ENCODE measurements at places on chromosomes 3 and 15.

DNA sequence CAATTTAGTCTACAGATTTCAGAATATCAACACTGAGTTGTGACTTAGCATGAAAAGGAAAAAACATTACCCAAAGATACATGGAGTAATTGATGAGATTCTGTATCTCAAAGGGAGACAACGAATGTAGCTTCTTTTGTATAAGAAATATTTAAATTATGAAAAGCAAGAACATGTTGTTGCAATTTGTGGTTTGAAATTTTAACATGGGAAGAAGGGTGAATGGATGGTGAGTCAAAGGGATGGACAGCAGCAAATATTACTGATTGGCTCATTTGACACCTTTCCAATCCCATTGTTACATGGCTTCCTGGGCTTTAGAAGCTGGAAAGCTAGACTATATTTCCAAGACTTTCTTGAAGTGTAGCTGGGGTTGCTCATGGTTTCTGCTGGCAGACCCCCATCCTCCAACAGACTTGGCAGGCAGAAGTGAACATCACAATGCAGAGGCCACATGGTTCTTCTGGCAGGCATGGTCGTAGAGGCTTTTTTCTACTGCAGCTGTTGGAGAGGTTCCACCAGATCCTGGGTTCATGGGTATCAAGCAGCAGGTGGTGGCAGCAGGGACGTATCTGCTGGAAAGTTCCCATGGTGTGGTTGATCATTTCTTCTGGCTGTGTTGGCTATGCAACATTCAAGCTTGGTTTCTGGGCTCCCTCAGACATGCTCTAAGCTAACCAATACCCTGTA is 47.2 kb upstream of the KPNA4 start:
- no peak for DNase-seq

- no peak for DNase-seq
Observed at GRCh38 chr15:90413411-90414379, 25.7 kb downstream of the IQGAP1 start.

DNA sequence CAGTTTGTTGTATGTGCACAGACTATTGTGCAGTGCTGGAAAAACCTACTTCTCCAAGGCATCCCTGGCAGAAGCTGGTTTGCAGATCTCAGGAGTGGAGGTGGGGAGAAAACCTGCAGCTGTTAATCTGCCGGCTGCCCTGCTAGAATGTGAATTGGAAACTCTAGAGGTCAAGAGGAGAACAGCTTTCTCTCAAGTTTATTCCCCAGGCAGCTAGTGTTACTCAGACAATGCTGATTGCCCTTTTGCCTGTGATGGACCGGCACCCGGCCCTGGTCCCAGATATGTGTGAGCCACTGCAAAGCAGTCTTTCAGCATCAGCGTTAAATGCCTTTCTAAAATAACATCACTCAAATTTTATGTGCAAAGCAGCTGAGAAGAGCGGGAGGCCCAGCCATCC is 129.7 kb upstream of the TPM1 start:
- no peak for DNase-seq

DNA sequence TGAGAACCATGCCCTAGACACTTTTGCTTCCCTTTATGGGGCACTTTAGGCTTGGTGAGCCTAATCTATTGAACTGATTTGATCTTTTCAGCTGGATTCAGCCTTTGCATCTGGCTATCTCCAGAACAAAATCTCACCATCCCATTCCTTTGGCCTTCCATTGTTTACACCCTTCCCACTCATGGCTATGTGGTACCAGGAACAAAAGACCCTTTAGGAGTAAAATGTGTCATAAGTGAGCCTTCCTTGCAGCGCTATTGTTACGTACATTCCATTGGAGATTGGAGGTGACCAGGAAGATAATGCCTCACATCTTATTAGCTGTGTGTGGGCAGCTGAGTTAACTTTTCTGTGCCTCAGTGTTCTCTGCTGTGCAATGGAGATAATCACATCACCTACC is 188.4 kb downstream of the SATB1 start:
- DNase-seq: no peak

- DNase-seq: no peak
Observed at GRCh38 chr3:36965440-36965839, 20.6 kb upstream of the TRANK1 start.

GRCh38 chr3:23302271-23302670 is 99.1 kb downstream of the UBE2E2 start:
- no peak for DNase-seq

DNA sequence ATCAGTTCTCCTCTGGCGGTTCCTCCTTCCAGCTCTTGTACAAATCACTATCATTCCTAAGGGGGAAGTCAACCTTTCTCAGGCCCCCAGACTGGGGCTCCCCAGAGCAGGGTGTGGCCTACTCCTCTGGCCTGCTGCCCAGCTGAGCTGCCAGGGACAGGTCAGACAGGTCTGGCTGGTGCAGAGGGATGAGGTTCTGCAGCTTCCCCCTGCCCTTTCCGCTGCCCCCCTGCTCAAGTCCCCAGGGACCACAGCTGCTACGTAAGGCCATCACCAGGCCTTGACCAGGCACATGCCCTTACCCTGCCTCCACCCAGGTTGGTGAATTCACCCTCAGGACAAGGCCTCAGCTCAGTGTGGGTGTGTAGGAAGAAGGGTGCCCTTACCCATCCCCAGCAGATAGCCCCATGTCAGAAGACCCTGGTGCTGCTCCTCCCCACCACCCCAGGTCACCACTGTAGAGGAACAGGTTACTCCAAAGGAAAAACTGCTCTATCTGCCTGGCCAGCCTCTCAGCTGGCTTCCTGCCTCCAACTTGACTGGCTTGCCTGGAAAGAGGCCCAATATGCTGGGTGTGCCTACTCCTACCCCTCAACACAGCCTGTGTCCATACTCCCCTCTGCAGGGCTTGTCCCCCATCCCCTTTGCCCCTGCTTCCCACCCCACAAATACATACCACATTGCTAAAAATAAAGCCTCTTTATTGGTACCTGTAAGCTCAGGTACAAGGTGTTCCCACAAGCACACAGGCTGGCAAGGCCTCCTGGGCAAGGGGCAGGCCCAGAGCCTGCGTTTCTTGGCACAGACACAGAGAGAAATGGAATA is 12.0 kb downstream of the CSRNP1 start:
- DNase-seq: peak; percentile 20

DNA sequence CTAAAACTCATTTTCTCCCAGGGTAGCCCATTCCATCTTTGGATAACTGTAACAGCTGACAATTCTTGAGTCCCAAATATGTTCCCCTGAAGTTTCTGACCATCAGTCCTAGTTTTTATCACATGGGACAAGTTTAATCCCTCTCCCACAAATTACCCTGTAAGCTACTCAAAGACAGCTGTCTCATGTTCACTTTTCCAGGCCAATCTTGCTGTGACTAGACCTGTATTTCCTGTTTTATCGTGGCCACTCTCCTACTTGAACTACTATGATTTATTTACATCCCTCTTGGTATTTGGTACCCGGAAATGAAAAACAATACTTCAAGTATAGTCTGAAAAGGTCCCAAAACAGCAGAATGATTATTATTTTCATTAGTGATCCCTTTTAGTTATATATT is 95.1 kb upstream of the MEX3B start:
- no peak for DNase-seq

- no peak for DNase-seq
Observed at GRCh38 chr15:62753518-62754221, 288.9 kb upstream of the TPM1 start.

DNA sequence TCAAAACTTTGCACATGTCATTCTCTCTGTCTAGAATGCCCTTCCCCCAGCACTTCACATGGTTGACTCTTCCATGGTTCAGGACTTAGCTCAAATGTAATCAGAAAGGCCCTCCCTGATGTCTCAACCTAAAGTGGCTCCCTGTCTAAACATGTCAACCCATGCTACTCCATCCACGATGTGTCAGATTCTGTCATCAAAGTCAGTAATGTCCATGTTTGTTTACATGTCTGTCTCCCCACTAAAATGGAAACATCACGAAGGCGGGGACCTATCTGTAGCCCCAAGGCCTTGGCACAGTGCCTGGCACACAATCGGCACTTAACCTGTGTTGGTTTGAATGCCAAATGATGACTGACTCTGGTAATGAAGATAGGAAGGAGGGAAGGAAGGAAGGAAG is 20.8 kb upstream of the SNTN start:
- DNase-seq: no peak

- DNase-seq: peak; percentile 83
Observed at GRCh38 chr15:81133782-81134461, at the start of gene CFAP161. CFAP161 (plus strand) TSS chr15:81134270; CDS start chr15:81134330, 60 bp downstream.

DNA sequence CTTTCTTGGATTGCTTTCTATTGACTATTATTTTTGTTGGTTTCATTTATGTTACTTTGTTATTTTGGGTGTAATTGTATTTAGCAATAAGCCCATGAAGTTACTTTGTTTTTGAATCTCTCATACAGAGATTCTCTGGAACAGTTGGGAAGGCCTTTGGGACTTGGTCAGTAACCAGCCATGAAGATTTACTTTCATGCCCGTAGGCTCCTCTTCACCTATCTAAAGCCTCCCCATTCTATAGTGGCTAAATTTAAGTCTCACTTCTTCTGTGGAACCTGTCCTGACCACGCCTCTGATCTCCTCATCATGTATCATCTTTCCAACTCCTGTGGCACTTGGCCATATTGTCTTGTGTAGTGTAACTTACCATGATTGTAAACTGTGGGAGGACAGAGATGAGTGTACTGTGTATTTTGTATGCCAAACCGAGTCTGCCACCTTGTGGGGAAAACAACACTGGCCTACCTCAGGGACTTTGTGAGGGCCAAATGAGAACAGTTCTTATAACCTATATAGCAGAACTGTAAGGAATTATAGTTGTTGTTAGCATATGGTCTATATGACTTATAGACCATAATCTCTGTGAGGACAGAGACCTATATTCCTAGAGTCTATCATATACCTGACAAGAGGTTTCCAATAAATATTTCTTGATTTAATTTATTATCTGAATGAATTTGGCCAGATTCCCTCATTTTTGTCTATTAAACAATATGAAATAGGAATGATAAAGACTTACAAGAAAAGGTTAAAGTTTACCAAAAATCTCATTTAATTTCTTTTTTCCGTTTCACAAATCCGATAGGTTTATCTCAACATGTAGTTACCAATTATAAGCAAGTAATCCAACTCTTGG is 75.0 kb downstream of the STARD9 start:
- peak; percentile 62 for DNase-seq

DNA sequence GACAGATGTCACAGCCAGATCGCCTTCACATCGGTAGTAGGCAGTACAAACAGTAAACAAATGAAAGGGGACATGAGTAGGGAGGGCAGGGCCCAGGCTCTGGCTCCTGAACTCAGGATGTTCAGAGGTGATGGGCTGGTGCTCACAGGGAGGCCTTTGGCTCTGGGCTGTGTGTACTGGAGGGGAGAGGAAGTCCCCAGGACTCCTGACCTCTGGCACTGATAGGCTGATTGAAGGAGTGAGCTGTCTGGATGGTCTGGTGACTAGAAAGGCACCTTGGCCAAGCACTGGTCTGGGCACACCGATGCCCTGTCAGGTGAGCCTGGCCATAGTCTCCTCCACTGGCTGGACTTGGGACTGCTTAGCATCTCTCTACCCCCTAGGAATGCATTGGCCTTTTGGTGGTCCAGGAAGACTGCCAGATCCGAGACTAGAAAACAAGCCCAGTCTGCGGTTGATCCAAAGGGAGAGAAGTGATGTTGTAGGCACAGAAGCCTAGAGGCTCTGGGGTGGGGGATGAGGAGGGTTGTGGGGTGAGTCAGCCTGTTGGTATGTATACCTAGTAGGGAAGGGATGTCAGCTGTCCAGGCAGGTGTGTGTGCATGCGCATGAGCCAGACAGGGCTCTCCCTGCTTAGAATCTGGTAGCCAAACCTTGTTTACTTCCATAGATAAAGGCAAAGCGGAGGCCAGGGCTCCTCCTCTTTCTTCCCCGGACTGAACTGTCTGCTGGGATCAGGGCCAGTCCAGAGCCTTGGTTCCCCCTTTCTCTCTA is 1.9 kb downstream of the SPINT1 start:
- no peak for DNase-seq

- DNase-seq: no peak
Observed at GRCh38 chr3:118128886-118129285, 905.8 kb downstream of the IGSF11 start.

DNA sequence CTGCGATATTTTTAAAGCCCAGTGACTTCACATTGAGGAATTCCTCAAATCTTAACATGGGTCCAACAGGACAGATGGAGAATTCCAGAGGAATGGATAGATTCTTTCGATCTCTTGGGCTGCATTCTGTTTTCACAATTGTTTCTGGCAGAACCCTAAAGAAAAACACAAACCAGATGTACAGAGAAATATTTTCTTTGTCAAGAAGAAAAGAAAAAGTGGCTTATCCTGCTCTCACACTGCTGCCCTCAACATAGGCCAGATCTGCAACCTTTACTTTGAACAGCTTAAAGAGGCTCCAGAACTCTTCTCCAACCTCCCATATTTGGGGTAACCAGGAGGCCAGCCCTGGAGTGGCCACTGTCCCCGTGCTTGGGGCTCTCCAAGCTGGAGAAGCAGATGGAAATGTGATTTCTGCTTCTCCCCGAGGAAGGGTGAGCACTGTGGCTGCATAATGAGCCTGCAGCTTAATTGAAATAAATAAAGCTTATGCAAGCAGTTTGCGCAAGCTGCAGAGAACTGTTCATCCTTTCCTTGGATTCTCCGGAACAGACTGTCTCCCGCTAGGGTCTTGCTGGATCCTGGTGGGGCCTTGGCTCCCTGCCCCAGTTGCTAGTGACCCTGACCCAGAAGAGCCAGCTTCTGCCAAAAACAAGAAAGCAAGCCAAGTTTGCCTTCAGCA is 453.2 kb upstream of the PROK2 start:
- peak; percentile 5 for DNase-seq

DNA sequence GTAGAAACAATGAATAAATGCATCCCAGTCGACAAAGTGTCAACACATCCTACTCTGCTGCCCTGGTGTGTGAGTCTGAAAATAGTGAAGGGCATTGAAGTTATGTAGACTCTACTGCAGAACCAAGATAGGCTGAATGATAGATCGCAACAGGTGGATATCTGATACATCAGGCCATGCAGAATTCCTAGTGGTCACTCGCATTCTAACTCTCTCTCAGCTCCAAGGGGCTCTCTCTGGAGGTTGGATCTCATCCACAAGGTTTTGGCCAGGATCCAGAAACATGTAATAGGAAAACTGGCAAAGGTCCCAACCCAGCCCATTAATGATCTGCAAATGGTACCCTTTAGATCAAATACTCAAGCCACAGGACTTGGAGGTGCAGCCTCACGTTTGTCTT is 514.1 kb downstream of the MAGI1 start:
- no peak for DNase-seq

GRCh38 chr3:190124067-190124466 is 3.4 kb upstream of the P3H2 start:
- DNase-seq: no peak

DNA sequence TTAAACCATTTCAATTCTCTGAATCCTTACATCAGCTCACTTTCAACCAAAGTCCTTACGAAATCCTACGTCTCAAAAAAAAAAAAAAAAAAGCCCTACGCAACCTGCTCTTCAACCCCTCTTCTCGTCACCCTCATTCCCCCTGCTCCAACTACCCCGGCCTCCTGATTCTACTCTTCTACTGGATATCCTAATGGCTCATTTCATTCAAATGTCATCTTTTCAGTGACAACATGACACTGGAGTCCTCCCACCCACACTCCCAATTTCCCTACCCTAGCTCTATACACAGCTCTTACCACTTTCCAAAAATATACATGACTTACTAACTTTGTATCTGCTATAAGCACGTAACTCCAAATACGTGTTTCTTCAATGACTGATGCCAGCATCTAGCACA is 11.5 kb downstream of the UBP1 start:
- no peak for DNase-seq

Data from cerebellar cortex (tissue), 1 donor.